ENCODE measurements at places on chromosomes 7 and 10.

DNA sequence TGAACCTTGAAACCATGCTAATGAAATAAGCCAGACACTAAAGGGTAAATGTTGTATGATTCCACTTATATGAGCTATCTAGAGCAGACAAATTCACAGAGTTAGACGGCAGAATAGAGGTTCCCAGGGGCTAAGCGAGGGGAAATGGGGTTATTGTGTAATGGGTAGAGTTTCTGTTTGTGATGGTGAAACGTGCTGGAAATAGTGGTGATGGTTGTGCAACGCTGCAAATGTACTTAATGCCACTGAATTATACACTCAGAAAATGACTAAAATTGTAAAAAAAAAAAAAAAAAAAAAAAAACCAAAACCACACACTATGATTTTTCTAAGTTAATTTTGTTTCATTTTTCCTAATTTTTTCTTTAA lies 30.0 kb downstream of the SFXN4 start:
- peak; percentile 33 for DNase-seq

- no peak for DNase-seq
These were observed 3.3 kb upstream of the ABRAXAS2 start for GRCh38 chr10:124798364-124798763.

- DNase-seq = peak; percentile 17
These were observed 26.3 kb upstream of the COMTD1 start for GRCh38 chr10:75261813-75262705.

GRCh38 chr10:70997236-70997635 lies 108.9 kb upstream of the PCBD1 start:
- no peak for DNase-seq

- no peak for DNase-seq
These were observed 61.6 kb upstream of the SRPK2 start for GRCh38 chr7:105450177-105450861.

DNA sequence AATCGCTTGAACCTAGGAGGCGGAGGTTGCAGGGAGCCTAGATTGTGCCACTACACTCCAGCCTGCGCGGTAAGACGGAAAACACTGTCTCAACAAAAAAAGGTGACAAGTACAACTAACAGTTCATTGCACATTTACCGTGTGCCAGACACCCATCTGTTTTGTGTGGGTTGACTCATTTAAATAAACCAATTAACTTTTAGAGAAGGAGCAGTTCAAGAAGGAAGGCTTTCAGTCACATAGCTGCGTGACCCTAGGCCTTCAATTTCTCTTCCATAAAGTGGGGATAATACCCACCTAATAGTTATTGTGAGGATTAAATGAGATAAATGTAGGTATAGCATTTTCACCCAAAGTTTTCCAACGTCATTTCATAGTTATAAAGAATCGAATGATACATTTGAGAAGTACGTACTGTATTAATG lies 52.3 kb upstream of the KDM7A start:
- no peak for DNase-seq

All from fibroblast of skin of left biceps (primary cell).